ENCODE measurements at places on chromosomes 11 and 22. TPM values are rescaled to one million over a fixed set of nuclear protein-coding genes. Genes with fewer than 3 reads are reported as not detected.

Gene SLC5A12
- not detected for total RNA-seq

Gene OR2AG2
- not detected for total RNA-seq

Gene CSRP3
- 360 TPM for total RNA-seq

Gene SEC14L6
- total RNA-seq, result not detected

Gene GPHA2
- not detected for total RNA-seq
